Activated CD8-positive, alpha-beta T cell treated with anti-CD3 and anti-CD28 coated beads for 36 hours (primary cell): ENCODE measurements at places on chromosomes 7 and 10. TPM values are rescaled to one million over a fixed set of nuclear protein-coding genes. Genes with fewer than 3 reads are reported as not detected.
A peak's percentile ranks its signal among the peaks of the same experiment; 100 is the strongest.

DNA sequence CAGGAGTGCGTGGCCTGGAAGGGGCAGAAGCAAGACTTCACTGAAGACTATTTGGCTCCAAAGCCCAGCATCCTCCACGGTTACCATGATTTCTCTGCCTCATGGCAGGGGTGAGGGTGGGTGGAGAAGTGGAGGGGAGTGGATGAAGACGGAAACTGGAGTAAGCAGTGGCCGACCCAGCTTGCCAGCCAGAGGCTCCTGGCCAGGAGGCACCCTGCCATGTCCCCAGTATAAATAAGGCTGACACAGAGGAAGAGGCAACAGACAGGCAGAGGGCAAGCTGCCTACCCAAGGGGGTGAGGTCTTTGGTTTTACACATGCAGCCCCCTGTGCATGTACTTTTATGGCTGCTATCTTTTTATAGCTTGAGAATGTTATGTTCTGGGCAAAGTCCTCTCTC is 102.6 kb upstream of the TBX20 start:
- no peak overlapping the region for H3K4me3 ChIP-seq
- H3K36me3 ChIP-seq, result no peaks in the 10 kb centered on the region
- DNase-seq, result no peak
- no peaks in the 10 kb centered on the region for H3K4me1 ChIP-seq
- H3K27ac ChIP-seq, result no peak overlapping the region

GRCh38 chr10:50480054-50481007 is 143.4 kb downstream of the SGMS1 start:
- H3K27me3 ChIP-seq, result no peaks in the 10 kb centered on the region
- DNase-seq, result no peak
- H3K4me1 ChIP-seq, result no peaks in the 10 kb centered on the region
- no peak overlapping the region for H3K27ac ChIP-seq
- peaks cover 64% of the 10 kb centered on the region for H3K36me3 ChIP-seq
- no peak overlapping the region for H3K4me3 ChIP-seq

- no peaks in the 10 kb centered on the region for H3K27me3 ChIP-seq
- H3K4me1 ChIP-seq, result peaks cover 29% of the 10 kb centered on the region
- peak; percentile 77 for DNase-seq
- peaks cover 48% of the 10 kb centered on the region for H3K36me3 ChIP-seq
Measured at GRCh38 chr10:6494936-6495592, 85.0 kb downstream of the PRKCQ start.

DNA sequence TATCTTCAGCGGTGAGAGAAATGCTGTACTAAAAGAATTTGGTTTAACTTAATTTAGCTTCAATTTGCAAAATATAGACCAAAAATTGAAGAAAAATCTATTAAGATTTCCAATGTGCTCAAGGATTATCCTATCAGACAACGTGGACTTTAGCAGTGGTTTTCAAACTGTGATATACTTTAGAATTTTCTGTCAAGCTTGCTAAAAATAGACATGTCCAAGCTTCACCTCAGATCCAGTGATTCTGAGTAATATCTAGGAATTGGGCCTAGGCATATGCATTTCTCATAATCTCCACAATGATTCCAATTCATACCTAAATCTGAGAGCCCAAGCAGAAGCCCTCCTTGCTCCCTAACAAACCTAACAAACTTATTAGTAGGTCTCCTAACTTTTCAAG is 3.4 kb downstream of the WASL start:
- no peak for DNase-seq
- H3K27ac ChIP-seq, result no peak overlapping the region
- peaks cover 13% of the 10 kb centered on the region for H3K36me3 ChIP-seq
- H3K4me3 ChIP-seq, result peak overlapping the region; percentile 5

- peaks cover 20% of the 10 kb centered on the region for H3K4me1 ChIP-seq
- DNase-seq, result peak; percentile 75
- peaks cover 81% of the 10 kb centered on the region for H3K27me3 ChIP-seq
- H3K36me3 ChIP-seq, result peaks cover 2% of the 10 kb centered on the region
- H3K27ac ChIP-seq, result no peak overlapping the region
Measured at GRCh38 chr7:8436965-8437364, 3.6 kb downstream of the NXPH1 start.

GRCh38 chr10:23657677-23658076 is 218.8 kb downstream of the OTUD1 start:
- DNase-seq, result no peak
- no peaks in the 10 kb centered on the region for H3K36me3 ChIP-seq
- H3K4me1 ChIP-seq, result peaks cover 3% of the 10 kb centered on the region
- no peak overlapping the region for H3K4me3 ChIP-seq

- peaks cover 42% of the 10 kb centered on the region for H3K36me3 ChIP-seq
- no peak for DNase-seq
- H3K27me3 ChIP-seq, result no peaks in the 10 kb centered on the region
Measured at GRCh38 chr7:37342176-37342687, 106.4 kb downstream of the ELMO1 start.

The KCNIP2 gene
- total RNA-seq, result 3.1 TPM
